ENCODE measurements at places on chromosomes 1 and 21. TPM values are rescaled to one million over a fixed set of nuclear protein-coding genes. Genes with fewer than 3 reads are reported as not detected.

DNA sequence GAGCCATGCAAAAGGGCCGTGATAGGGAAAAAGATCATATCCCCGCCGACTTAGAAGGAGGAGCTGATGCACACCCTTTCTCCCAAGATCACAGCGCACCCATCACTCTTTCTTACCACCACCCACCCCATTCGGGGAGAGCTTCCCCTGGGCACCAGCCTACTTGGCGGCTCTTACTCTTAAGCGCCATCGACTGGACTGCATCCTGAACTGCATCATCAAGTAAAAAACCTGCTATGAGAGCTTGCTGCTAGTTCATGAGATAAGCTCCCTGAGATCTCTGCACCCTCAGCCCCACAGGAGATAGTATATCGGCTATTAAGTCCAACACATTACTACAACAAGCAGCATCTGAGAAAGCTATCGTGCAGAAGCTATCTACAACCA is 125.1 kb downstream of the BARHL2 start:
- DNase-seq: no peak

DNA sequence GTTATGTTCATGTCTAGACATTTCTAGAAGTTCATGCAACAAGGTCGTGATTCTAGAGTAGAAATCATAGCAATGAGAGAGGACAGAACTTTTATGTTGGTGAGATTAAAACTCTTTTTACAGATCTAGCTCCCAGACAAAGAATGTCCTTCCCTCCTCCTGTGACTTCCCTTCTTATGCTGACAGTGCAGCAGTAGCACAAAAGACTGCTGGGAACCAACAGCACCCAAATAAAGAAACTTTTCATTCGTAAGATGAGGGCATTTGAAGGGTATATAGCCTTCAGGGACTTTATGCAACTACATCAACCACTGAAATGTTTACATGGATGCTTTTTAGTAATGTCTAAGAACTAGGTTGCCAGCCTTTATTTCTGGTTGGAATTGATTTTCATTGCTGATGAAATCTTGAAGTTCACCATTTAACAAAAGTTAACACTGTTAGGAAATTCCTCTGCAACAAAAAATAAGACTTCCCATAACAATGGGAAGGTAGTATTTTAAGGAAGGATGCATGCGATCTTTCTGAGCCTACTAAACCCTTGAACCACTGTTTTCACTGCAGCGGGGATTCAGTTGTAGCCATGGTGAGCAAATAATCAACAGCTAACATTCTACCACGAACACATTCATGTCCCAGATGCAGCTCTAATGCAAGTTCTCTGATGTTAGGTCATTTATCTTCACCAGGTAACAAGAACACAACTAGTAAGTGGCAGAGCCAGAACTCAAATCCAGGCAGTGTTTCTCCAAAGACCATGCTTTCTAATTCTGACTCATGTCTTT is 672.8 kb downstream of the PTPRC start:
- DNase-seq: no peak

- no peak for DNase-seq
Observed at GRCh38 chr1:42613803-42614131, 44.5 kb upstream of the PPIH start.

- no peak for DNase-seq
Observed at GRCh38 chr21:45131537-45131999, 57.2 kb downstream of the ADARB1 start.

- no peak for DNase-seq
Observed at GRCh38 chr1:87305151-87305550, 23.5 kb upstream of the LMO4 start.

DNA sequence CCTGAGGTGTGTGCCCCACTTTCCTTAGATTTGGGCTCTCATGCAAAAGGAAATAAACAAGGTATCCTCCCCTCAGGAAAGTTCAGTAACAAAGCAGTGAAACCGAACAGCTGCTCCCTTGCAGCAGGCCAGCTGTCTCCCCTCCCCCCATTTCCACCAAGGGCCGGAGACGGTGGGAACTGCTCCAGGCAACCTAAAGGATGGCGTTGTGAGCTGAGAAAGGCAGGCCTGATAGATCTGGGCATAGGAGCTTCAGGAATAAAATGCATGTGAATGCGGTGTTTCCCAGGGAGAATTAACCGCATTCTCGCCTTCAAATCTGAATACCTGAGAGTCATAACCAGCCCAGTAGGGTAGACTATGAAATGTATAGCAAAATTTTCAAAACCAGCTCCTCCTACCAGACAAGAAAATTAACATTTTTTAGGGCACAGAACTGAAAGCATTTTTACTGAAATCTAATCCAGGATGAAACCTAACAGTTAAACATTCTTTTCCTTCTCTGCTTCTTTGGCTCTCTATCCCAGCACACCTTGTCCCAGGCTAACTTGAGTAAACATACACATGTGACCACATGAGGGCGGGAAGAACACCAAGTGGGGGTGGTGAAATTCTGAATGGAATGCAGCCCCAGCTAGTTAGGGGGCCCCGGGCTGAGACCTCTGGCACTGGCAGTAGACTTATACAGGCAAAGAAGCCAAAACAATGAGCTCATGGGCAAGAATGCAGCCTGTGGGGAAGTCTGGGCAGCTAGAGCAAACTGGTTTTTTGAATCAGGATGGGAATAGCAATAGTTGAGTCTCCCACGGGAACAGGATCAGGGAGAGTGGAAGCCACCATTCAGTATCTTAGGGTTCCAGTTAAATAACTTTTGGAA is 11.5 kb downstream of the MCL1 start:
- peak; percentile 70 for DNase-seq

- no peak for DNase-seq
Observed at GRCh38 chr1:185551008-185551407, 183.2 kb upstream of the HMCN1 start.

- peak; percentile 75 for DNase-seq
Observed at GRCh38 chr1:206575165-206575893, 36.9 kb downstream of the EIF2D start.

Gene S100A7A
- total RNA-seq: not detected

- DNase-seq: no peak
Observed at GRCh38 chr1:1013922-1014648, 788 bp downstream of the ISG15 start.

GRCh38 chr1:151062741-151063371 is 2.7 kb downstream of the MLLT11 start:
- DNase-seq: no peak

GRCh38 chr1:45862008-45862407 is 58.6 kb downstream of the MAST2 start:
- DNase-seq: no peak

- DNase-seq: no peak
Observed at GRCh38 chr21:29810871-29811270, 128.9 kb downstream of the GRIK1 start.

Gene LENEP
- 4.3 TPM for total RNA-seq

DNA sequence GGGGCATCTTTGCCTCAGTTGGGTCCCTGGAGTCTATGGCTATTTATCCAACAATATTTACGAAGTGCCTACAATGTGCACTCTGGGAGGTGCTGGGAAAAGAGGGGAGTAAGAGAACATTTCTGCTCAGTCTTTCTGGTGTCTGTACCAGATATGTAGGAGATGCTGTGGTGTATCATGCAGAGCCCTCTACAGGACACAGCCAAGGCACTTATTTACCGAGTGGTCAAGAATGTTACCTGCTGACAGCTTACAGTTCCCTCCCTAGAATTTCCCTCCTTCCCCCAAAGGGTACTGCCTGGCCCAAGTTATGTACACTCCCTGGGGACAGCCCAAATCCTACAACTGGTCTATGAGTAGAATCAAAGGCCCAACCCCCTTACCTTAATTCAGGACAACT is 177.7 kb downstream of the C1orf94 start:
- DNase-seq: no peak

Gene PROK1
- 0.21 TPM for total RNA-seq

DNA sequence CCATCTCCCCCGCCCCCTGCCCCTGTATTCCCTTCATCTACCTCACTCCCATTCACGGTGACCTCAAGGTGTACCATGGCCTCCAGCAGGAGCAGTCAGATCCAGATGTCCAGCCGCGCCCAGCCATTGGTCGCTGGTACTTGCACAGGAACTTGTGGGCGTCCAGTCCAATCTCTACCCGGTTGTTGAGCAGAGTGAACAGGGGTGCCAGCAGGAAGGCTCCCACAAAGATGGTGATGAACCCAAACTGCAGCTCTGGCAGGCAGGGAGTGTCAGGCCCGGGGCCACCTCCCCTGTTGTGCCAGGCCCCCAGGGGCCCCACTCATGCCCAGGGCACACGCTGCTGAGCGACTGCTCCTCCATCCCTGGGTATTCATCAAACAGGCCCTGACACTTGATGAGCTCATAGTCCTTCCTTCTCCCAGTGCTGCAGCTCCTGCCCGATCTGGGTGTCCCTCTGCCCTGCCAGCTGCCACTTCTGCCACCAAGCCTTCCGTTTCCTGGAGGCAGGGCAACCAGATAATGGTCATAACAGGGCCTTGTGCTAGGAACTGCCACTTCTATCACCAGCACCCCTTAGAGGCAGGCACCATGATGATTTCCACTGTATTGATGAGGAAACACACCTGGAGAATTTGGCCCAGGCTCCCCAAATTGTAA is 5.7 kb upstream of the ARHGEF19 start:
- no peak for DNase-seq

Gene CADM3
- not detected for total RNA-seq

Gene GJA5
- total RNA-seq: not detected

Gene GJB4
- total RNA-seq: not detected

Gene TIE1
- 11.4 TPM for total RNA-seq

- DNase-seq: no peak
Observed at GRCh38 chr1:241330619-241331327, 26.2 kb downstream of the RGS7 start.

- no peak for DNase-seq
Observed at GRCh38 chr1:45619149-45619921, 4.5 kb downstream of the CCDC17 start.

DNA sequence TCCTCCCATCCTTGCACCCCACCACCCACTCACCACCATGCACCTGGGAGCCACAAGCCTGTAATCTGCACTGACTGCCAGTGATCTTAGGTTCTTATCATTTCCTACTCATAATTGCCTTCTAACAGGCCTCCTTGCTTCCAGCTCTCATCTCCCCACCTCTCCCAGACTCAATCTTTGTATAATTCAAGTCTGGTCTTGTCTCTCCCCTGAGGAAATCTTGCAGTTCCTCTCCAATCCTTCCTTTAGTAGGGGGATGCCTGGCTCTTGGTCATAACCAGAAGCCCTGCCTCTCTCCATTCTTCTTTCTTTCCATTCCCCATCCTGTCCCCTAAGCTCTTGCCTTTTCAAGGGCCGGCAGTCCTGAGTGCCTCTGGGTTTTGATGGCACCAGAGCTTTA is 27.8 kb downstream of the PIGM start:
- DNase-seq: no peak

DNA sequence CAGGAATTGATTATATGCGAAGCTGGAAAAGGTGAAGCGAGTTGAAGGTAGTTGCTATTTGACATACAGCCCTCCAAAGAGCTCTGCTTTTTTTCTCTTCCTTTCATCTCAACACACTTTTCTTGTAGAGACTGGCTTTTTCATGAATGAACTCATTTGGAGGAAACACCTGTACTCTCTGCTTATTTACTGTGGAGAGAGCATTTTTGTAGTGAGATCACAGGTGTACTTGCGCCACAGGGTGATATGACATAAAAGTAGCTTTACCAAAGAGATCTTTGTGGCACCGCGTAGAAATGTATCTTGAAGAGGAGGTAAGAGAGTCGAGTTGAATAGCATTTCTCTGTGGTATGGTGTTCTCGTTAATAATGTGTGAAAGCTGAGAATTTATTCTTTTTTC is 187.6 kb downstream of the VPS13D start:
- DNase-seq: no peak

GRCh38 chr1:101769520-101769919 is 227.2 kb downstream of the OLFM3 start:
- no peak for DNase-seq

Gene TLCD4
- not detected for total RNA-seq

DNA sequence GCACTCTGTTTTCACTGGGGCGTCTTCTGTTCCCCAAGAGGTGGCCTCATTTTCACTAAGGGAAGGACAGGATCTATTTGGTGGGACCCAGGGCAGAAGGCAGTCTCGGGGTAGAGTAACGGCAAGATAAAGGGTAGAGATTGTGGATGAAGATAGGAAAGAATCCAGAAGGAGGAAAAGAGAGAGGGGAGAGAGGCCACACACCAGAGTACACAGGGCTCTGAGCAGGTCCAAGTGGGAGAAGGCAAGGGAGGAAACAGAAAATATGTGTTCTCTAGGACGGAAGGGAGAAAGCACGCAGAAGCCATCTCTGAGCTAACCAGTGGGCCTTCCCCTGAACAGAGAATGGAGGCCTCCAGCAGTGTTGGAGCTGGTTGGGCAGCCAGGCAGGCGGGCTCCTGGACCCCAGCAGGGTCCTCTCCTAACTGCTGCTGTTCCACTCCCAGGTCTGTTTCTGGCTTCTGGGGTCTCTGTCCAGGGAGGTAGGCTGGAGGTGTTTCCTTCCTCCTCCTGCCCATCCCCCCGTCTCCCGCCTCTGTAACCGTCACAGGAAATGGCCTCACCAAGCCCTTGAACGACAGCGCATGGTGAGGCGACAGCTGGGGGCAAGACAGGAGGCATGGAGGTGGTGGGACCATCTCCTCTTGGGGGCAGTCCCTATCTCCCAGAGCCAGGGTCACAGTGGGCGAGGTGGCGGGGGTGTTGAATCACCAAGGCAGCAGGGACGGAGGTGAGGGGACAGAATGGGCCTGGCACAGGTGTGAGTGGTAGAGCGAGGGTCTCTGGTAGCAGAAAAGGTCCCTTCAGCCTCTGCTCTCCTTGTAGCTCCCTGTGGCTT is 649 bp downstream of the PTPN7 start:
- peak; percentile 86 for DNase-seq

DNA sequence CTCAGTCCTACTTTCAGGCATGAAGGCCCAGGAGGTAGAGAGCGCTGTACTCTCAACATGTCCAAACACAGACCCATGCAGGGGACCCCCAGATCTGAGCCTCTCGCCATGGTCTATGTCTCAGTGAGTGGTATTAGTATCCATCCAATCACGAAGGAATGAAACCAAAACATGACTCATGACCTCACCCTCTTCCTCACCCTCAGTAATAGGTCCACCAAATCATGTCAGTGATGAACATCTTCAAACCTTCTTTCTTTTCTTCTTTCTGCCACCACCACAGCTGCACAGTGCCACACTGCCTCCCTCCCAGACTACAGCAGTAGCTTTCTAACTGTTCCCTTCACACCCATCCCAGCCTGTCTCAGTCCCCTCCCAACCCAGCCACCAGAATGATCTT is 16.8 kb downstream of the C1orf116 start:
- DNase-seq: no peak

DNA sequence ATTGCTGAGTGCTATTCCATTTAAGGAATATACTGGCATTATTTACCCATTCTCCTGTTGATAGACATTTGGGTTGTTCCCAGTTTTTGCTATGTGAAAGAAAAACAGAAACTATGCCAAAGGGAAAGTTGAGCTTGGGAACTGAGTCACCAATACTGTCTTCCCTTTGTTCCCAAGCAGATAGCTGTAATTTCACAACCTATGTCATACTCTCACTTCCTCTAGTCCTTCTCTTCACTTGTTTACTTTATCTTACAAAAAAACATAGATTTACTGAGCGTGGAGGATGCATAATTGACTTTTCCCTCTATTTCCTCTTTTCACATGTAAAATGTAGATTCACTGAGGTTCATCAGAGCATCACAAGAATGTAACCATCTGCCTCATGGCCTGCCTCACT is 32.4 kb upstream of the PGBD5 start:
- DNase-seq: no peak

- DNase-seq: no peak
Observed at GRCh38 chr21:17003258-17003615, 509.6 kb upstream of the CXADR start.

- no peak for DNase-seq
Observed at GRCh38 chr1:210598135-210598652, 269.5 kb downstream of the HHAT start.

Measured in natural killer cell treated with Interleukin-12 subunit alpha and Interleukin-12 subunit beta and Interleukin-15 and Interleukin-18, amount 100 ng/mL, for 72 hours (primary cell).